ENCODE measurements at places on chromosomes 12 and 14. TPM values are rescaled to one million over a fixed set of nuclear protein-coding genes. Genes with fewer than 3 reads are reported as not detected.

RTN1 gene
- 1.6 TPM for total RNA-seq

TAS2R8 gene
- not detected for total RNA-seq

MAP1LC3B2 gene
- total RNA-seq, result 0.76 TPM

VASH1 gene
- 4.3 TPM for total RNA-seq

KCNJ8 gene
- 1.1 TPM for total RNA-seq

Data from esophagus squamous epithelium (tissue), 5 donors.